Stimulated activated CD4-positive, alpha-beta T cell treated with anti-CD3 and anti-CD28 coated beads, Interleukin-15, amount 100 ng/mL, for 1 hour (primary cell): ENCODE measurements at places on chromosomes 11 and 22.

GRCh38 chr11:26286472-26287066 is 45.4 kb upstream of the ANO3 start:
- DNase-seq = no peak

- DNase-seq = no peak
These were observed 347.2 kb downstream of the TTC28 start for GRCh38 chr22:28332410-28332809.

GRCh38 chr11:128620309-128621100 is 33.1 kb upstream of the ETS1 start:
- no peak for DNase-seq

DNA sequence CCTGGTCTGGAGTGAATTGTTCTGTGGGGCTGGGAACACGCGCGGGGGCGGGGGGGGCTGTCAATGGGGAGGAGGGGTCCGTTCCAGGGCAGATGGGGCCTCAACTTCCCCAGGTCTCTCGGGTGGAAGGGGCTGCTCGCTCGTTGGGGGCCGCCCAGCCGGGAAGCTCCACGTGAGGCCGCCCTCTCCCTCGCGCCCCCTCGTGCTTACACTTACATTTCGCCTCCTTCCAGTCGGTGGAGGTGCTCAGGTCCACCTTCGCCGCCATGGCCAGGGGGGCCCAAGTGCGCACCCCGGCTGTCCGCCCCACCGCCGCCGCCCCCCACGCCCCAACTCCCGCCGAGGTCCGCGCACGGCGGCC is 452 bp downstream of the MACROD1 start:
- peak; percentile 9 for DNase-seq

- no peak for DNase-seq
These were observed 51.6 kb downstream of the SMIM38 start for GRCh38 chr11:69207165-69207889.

DNA sequence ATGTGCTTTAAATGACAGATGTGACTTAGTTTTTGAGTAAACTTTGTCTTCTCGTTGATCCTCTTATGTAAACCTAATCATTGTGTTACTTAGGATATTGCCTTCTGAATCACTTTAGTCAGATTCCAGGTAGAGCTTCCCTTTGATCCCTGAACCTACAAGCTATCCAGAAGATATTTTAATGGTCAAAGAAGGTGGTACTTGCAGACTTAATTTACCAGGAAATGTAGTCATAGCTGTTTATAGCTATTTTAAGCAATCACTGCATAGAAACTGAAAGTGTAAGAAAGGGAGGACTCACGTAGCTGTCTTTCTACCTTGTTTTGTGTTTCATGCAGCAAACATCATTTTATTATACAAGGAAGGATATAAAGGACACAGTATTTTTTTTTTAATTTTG is 189.5 kb downstream of the DDX10 start:
- DNase-seq = no peak

- no peak for DNase-seq
These were observed 451 bp upstream of the HDHD5 start for GRCh38 chr22:17159504-17159951.
